ENCODE measurements at places on chromosomes 3 and 15. TPM values are rescaled to one million over a fixed set of nuclear protein-coding genes. Genes with fewer than 3 reads are reported as not detected.

Gene FAM107A
- 4.1 TPM for total RNA-seq

Gene KNL1
- 8.8 TPM for total RNA-seq

DNA sequence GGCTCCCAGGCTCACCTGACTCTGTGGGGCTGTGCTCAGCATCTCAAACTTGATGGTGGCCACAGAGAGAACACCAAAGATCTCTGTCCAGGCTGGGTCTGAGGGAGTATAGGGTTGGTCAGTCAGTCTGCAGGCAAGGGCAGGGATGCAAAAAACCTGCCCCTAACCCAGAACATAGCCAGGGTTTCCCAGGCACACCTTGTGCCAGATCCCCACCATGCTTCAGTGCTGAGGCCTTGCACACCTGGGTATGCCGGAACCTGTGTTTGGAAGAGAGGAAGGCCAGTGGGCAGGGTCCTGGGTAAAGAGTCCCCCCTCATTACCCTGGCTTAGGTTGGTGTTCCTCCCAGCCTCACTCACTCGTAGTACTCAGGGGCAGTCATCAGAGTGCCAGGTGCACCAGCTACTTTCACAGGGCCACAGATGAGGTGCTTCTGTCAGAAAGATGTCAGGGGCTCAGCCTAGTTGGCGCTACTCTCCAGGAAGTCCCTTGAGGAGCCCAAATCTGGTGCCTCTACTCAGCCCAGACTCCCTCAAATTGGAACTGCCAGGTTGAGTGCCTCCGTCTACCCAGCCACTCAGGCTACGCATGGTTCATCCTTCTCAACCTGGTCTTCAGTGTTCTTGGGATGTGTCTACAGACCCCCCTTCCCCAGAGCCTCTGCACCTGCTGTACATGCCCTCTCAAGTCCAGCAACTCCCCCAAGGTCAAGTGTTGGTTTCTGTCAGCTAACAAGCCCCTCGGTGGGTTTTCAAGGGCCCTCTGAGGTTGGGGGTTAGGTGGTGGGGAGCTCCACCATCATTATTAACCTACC, 1.8 kb downstream of the DALRD3 start:
- no peak for ATAC-seq

DNA sequence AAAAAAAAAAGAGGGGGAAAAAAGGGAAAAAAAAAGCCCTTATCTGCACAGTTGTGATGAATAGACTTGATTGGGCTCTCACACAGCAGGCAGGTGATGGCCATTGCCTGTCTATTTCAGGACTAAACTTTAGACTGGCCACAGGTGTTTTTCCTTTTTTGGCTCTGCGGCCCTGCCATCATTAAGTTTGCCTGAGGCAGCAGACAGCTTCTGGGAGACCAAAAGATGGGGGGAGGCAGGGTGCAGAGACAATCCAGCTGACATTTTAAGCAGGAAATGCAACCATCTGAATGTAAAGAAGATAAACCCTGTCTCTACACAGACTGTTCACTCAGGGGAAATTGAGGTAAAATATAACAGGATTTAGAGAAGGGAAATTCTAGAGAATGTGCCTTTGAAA, 295.0 kb upstream of the KCNH8 start:
- no peak for ATAC-seq

GRCh38 chr3:28835751-28836150, 445.1 kb upstream of the RBMS3 start:
- ATAC-seq, result no peak

Gene SPATA12
- not detected for total RNA-seq

DNA sequence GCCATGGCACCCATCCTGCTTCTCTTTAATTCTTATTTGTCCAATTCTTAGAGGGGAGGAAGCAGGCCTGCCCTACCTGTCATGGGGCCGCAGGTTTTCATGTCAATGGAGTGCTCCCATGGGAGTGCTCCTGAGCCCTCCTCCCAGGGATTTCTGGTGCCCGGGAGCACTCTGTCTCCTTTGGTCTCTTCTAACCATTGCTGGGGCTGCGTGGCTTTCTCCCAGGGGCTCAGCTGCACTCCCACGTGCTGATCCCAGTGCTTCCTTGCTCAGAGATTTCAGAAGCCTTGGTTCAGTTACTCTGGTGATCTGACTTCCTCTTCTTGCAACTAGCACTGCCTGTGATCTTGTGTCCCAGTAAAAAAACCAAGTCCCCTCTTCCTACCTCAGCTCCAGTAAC, 68.0 kb upstream of the ARL8B start:
- ATAC-seq, result no peak

DNA sequence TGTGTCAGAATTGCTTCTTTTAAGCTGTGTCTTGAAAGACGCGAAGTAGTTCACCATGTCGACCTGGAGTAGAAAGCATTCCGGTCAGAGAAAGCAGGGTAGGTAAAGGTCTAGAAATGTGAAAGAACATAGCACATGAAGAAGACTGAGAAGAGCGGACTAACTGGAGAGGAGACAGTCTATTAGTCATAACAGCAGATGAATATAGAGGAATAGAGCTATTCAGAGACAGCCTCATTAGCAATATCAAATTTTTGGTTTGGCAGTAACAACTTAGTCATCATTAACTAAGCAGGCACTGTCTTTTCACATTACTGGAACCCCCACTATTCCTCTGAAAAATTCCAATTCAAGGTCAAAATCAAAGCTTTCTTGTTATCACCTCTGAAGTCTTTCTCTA, 678.8 kb downstream of the DIPK2A start:
- no peak for ATAC-seq

Gene C3orf85
- not detected for total RNA-seq

DNA sequence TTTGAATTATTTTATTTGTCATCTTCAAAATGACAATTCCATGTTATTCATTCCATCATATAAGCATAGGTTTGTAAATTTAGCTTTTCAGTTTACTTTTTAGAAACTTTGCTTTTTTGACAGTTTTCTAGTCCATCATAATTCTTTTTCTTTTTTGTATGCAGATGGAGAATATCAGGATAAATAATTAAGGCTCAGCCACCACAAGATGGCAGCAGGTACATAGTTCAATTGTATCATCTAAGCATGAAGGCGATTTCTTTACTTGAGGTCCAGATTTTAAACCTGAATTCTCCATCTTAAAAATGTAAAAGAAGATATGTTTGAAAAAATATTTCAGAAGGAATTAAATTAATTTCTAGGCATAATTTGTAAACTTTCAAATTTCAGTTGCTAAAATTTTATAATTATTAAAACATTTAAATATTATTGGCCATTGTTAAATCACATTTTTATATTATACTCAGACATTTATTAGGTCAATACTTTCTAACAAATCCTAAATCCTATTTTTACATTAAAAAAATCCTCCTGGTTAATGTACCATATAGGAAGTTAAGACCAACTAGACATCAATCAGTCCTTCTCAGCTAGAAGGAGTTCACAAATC, 15.1 kb downstream of the PLSCR5 start:
- no peak for ATAC-seq

Gene GOLGA6L4
- total RNA-seq, result 2.4 TPM

DNA sequence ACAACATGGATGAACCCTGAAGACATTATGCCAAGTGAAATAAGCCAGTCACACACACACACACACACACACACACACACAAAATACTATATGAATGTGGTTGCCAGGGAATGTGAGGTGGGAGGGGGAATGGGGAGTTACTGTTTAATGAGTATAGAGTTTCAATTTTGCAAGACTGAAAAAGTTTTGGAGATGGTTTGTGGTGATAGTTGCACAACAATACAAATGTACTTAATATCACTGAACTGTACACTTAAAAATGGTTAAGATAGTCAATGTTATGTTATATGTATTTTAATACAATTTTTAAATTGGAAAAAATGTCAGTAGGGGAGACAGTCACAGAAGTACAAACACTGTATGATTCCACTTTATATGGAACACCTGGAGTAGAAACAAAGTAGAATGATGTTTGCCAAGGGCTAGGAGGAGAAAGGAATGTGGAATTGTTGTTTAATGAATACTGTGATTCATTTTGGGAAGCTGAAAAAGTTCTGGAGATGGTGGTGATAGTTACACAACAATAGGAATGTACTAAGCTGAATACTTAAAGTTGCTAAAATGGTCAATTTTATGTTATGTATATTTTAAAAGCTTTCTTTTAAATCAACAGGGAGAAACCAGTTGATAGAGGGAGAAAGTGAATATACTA, 76.6 kb downstream of the RPL39L start:
- ATAC-seq, result no peak

GRCh38 chr15:48643206-48643605, 2.3 kb downstream of the FBN1 start:
- no peak for ATAC-seq

DNA sequence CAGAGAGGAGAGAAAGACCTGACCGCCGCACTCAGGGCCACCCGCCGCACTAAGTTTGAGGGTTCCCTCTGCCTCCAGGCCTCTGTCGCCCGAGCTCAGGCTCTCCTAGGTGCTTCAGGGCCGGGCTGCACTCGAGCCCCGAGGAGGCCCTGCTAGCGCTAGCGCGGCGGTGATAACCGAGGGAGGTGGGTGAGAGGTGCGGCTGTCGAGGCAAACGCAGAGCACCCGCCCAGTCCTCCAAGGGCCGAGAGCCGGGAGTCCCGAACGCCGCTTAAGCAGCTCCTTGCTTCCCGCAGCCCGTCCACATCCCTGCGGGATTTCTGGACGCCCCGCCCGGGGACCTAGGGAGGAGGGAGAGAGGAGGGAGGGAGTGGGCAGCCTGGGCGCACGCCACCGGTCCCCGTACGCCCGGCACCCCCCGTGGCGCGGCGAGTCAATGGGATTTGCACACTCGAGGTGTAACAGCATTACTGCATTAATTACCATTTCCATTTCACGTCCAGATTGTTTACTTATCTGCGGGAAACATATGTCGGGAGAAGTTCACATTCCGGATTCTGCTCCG, 6.8 kb downstream of the SOX14 start:
- ATAC-seq, result no peak

GRCh38 chr3:66344391-66344811, 123.6 kb downstream of the SLC25A26 start:
- no peak for ATAC-seq

GRCh38 chr3:132265488-132265887, 51.7 kb upstream of the ACP3 start:
- ATAC-seq, result peak; percentile 27

Gene TPM1
- total RNA-seq, result 28.3 TPM

DNA sequence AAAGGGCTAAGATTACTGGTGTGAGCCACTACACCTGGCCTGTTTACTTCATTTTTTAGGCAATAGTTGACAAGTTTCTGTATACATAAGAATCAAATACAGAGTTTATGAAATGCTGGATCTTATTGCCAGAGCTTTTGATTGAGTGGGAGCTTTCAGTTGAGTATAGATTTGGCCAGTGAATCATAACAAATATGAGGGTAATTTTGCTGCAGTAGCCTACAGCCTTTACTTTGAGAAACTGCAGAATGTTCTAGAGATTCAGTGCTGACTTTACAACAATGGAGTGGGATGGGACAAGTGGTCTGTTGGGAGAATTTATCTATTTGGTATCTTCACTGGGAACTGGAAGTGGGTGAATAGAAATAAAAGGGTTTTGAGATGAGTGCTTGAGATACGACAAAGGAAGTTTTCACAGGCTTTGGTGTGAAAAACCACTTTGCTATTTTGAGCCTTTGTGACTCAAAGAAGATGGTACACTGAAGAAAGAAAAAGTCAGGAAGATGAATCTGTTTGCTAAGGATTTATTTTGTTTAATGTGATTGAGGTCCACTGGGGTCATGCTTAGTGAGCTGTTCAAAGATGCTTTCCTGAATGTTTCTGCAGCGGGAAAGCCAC, 227.8 kb downstream of the UBE2E2 start:
- no peak for ATAC-seq

DNA sequence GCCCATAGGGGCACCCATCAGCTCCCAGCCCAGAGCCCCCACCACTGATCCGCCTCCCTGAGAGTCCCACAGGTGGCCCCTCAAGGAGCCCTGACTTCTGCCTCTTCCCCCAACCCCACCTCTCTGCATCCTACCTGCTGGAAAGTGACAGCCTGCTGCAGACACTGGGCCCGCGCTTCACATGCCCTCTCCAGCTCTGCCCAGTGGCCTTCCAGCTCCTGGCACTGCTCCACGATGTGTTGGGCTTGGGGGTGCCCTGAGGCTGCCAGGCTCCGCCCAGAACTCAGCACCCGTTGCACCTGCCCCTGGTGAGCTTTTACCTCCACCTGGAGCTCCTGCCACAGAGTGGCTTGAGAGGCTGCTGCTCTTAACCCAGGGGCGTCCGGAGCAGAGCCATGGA, 20.1 kb downstream of the SPTBN5 start:
- ATAC-seq, result no peak

Gene TRPM1
- total RNA-seq, result not detected

Gene IGSF10
- total RNA-seq, result 0.20 TPM

- no peak for ATAC-seq
Measured at GRCh38 chr3:59486520-59486919, 436.7 kb upstream of the CFAP20DC start.

GRCh38 chr3:57892423-57892822, 115.8 kb upstream of the FLNB start:
- no peak for ATAC-seq

DNA sequence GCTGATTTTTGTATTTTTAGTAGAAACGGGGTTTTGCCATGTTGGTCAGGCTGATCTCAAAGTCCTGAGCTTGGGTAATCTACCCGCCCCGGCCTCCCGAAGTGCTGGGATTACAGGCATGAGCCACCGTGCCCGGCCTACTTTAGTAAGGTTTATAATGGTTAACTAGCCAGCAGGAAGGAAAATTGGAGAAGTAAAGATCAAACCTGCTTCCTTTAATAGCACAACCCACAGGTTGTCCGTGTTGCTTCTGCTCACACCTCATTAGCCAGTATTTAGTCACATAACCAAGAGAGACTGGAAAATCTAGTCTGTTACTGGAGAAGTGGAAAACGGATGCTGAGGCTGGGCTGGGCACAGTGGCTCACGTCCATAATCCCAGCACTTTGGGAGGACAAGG, 51.9 kb upstream of the TBL1XR1 start:
- peak; percentile 88 for ATAC-seq

DNA sequence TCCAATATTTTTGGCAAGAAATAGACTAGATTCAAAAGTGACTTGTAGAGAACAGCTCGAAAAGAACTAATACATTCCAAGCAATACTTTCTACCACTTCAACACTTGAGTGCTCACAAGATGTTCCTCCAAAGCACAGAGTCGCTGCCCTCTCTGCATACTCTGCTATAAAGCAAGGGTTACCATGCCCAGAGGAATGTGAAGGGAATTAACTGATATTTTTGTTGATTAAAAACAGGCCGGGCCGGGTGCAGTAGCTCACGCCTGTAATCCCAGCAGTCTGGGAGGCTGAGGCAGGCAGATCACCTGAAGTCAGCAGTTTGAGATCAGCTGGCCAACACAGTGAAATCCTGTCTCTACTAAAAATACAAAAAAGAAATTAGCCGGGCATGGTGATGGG, 57.6 kb upstream of the CSPG5 start:
- no peak for ATAC-seq

Gene GOLGA6A
- total RNA-seq, result 0.08 TPM

DNA sequence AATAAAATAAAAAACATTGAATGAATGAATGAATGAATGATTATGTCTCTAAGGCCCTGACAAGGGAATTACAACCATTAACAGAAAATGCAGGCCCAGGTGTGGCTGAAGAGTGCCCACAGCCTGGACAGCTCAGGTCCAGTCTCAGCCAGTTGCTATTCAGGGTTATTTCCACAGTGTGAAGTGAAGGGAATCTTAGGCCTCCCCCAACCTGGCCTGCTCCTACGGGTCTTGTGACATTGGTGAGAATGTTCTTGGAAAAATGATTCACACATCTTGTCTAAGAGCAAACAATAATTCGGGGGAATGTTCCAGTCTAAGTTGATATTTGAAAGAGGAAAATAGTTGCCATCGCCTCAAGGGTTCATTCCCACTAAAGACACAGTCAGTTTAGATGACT, 37.0 kb downstream of the MINDY4B start:
- no peak for ATAC-seq

Gene WDR93
- total RNA-seq, result not detected

GRCh38 chr15:92891533-92892200, 8.5 kb upstream of the CHD2 start:
- no peak for ATAC-seq

Data from esophagus mucosa (tissue), 1 donor.